ENCODE measurements at places on chromosomes 4 and X. TPM values are rescaled to one million over a fixed set of nuclear protein-coding genes. Genes with fewer than 3 reads are reported as not detected.

GRXCR1 gene
- not detected for total RNA-seq

DNA sequence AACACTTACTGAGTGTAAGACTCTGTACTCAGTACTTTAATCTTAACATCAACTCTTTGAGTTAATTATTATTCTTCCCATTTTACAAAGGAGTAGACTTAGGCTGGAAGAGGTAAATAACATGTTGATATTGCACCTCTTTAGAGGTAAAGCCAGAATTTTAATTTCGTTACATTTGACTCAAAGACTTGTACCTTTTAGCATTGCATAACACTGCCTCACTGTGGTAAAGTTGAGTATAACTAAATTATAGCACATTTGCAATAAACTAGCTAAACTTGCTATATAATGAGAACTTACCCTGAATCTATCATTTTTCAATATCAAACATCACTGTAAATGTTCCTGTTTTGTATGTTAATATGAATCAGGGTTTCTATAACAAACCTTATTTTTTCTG is 218.5 kb downstream of the PRR32 start:
- no peak for DNase-seq

RAB33B gene
- 7.3 TPM for total RNA-seq

DNA sequence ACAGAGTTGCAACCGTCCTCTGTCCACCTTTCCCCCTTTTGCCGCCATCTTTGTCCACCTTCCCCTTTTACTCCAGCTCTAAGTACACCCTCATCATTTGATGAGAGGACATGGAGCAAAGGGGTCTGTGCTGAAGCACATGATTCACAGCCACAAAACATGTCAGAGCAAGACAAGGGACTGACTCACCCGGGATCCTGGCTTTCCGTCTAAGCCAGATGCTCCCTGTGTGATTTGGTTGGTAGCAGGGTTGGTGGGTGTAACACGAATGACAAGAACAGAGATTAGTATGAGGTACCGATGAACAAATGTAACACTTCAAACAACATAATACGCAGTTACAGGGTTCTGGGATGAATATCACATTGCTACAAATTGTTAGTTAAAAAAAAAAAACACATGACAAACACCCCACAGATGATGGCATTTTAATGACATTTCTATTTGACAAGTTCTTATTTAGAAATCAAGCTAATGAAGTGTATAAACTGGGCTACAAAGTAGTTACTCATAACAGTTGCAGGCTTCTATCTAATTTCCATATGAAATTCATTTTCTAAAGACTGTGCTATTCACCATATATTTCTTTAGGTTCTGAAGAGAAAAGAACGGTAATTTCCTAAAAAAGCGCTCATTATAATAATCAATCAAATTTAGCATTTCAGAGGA is 71.4 kb upstream of the ETNPPL start:
- DNase-seq, result no peak

- no peak for DNase-seq
These were observed 73.2 kb downstream of the UBE2K start for GRCh38 chr4:39770969-39771724.

DNA sequence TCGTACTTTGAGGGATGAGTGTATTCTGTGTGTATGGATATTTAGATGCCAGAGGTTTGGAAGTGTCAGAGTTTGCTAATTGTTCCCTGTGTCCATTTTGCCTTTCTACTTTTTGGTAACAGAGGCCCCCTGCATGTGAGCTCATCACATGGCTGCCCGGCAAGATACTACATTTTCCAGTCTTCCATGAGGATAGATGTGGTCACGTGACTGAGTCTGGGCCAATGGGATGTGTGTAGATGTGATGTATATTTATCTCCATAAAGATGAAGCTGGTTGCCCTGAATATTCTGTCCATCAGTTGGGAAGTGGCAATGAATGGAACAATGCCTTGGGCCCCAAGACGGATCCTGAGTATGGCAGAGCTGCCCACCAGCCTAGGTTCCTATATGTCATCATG is 29.0 kb upstream of the SMS start:
- no peak for DNase-seq

- DNase-seq, result no peak
These were observed 111.8 kb upstream of the MAP3K15 start for GRCh38 chrX:19627081-19627480.

NXF2 gene
- total RNA-seq, result not detected

NWD2 gene
- total RNA-seq, result 0.04 TPM

CEP44 gene
- total RNA-seq, result 10.6 TPM

DNA sequence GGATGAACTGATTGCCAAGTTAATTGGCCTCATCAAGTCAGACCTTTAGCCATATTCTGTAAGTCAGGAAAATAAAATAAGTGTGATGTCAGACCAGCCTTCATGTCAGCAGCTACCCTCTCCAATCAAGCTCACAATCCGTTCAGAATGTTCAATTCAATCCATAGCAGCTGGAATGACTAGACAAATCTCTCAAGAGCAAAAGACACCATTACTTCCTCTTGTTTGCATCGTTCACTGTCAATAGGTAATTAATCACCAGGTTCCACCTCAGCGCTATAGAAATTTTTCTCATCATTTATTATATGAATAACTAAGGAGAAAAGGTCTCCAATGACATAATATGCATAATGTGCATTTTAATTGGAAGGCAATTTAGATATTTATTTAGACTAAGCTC is 321.0 kb upstream of the GRIA3 start:
- DNase-seq, result no peak

GRCh38 chr4:185219551-185220344 is 10.3 kb downstream of the SNX25 start:
- DNase-seq, result peak; percentile 58

NRK gene
- total RNA-seq, result 1.5 TPM

SPANXD gene
- not detected for total RNA-seq

KLKB1 gene
- 1.3 TPM for total RNA-seq

GRCh38 chr4:168221301-168221700 is 97.3 kb downstream of the DDX60 start:
- no peak for DNase-seq

DNA sequence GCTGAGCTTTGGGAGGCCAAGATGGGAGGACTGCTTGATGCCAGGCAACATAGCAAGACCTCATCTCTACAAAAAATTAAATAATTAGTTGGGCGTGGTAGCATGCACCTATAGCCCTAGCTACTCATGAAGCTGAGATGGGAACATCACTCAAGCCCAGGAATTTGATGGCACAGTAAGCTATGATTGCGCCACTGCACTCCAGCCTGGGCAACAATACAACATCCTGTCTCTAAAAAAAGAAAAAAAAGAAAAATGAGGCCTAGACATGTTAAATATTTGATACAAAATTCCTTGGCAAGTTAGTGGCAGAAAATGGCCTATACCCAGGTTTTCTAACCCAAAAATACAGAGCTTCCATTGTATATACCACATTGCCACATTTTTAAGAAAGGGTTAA is 88.1 kb upstream of the MAB21L2 start:
- no peak for DNase-seq

DSPP gene
- not detected for total RNA-seq

GDPD2 gene
- not detected for total RNA-seq

NUDT10 gene
- total RNA-seq, result 0.16 TPM

DNA sequence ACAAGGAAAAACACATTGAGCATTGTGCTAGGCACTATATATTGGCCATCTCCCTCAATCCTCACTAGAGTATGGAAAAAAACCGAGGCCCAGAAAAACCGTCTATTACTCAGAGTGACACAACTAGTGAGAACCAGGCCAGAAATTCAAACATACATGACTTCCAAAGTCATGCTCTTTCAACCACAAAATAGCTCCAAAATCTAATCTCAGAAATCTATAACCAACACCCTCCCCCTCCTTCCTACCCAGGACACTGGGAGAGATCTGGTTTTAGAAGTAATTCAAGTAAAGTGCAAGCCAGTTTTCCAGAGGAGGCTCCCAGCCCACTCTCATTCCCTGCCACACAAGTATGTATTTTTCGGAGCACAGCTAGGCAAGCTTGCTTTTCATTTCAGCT is 7.6 kb downstream of the HS3ST1 start:
- DNase-seq, result no peak

MAGEA6 gene
- total RNA-seq, result not detected

- no peak for DNase-seq
These were observed 105.8 kb upstream of the MAGEB18 start for GRCh38 chrX:26032111-26032912.

ADRA2C gene
- total RNA-seq, result 8.8 TPM

DNA sequence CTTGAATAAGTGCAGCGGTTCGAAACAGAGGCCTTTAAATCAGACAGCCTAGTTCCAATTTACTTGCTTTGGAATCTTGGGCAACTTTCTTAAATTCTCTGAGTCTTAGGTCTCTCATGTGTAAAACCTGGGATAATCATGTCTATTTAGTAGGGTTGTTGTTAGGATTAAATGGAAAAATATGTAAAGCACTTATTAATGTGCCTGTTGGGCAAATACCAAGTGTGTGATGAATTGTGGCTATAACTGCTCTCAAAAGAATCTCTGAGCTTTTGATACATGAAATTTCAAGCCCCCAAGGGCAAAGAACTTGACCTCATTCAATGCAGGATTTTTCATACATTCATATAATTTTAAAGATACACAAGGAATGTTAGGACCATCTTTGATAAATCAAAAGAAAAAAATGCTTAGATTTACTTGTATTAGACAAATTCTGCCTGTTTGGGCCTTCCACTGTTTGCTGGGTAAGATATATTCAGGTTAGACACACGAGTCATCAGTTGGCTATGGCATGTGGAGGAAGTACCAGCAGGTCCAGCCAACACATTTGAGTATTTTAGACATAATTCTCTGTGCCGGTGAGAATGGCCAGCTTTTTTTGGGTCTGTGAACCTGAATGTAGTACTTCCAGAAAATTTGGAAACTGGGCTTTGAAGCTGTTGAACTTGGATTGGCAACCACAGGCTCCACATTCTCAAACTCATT is 241.4 kb upstream of the CNKSR2 start:
- no peak for DNase-seq

DNA sequence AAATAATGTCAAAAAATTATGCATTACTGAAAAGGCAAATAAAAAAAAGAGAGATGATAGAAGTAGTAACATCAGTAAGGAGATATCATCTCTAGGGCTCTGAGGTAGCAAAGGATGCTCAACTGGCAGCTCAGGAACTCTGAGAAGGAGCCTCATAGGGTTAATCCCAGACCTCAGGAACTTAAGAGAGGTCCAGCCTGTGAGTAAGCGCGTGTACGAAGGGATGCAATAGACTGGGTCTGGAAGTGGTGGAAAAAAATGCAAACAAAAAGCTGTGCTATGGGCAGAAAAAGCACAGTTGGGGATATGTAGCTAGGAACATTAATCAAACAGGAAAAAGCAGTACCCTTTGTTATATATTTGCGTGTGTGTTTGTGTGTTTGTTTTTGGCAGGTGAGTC is 282.0 kb downstream of the GALNTL6 start:
- no peak for DNase-seq

IGFBP7 gene
- 800 TPM for total RNA-seq

DNA sequence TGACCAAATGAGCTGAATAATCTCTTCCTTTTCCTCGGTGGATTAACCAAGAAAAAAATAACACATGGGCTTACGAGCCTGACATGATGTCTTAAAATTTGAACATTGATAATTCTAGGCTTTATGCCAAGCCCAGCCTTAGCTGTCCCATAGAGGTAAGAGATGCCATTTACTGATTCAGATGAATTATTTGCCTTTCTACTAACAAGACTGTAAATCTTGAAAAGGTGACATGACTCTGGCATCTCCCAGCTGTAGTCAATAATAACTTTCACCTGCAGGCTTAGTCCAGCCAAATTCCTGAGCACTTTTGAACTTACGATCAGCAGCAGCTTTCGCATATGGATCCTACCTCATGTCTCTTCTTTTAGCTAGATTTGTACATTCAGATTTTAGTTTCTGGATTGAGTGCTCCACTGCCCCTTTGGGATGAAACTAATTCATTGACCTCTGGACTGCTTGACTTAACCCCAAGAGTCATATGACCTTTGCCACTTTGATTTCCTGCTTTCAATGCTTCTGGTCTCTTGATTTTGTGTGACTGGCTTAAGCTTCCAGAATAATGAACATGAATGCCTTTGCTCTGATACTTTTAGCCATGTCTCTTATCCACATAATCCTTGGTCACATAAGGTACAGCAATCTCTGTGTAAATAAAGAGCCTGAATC is 876.4 kb upstream of the SLIT2 start:
- no peak for DNase-seq

DNA sequence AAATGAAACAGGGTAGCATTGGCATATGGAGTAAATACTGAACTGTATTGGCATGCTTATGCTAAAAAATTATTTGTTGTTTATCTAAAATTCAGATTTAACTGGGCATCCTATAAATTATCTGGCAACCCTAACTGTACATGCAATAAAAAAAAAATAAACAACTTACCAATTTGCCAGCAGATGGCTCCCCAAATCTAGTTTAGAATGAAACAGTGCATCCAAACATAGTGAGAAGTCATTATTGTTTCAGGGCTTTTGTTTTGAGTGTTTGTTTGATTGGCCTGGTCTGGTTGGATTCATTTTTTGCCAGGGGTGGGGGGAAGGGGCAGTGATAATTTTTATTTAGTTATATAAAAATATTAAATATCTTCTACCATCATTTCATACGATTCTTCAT is 12.8 kb upstream of the NSUN7 start:
- DNase-seq, result no peak

RASL11B gene
- total RNA-seq, result 1.2 TPM

SOWAHD gene
- total RNA-seq, result not detected

ZDHHC15 gene
- 2.3 TPM for total RNA-seq

DCLK2 gene
- 33.4 TPM for total RNA-seq

EMCN gene
- total RNA-seq, result 41.3 TPM

DNA sequence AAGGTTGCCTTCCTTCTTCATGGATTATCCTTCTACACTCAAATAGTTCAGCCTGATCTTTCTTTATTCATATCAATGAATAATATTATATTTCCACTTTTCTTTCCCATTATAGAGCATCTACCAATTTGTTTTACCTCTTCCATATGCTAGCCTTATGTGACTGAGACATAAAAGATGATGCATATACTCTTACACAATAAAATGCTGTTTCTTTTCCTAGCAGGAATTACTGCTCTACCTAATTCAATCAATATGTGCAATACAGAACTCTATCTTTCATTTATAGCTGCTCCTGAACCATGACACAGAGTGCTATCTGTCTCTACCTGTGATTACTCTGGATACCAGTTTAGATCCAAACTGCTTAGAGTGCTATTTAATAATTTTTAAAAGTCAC is 2334.0 kb downstream of the PCDH7 start:
- no peak for DNase-seq

GRCh38 chrX:124433186-124433585 is 86.8 kb downstream of the SH2D1A start:
- no peak for DNase-seq

EDA2R gene
- 1.5 TPM for total RNA-seq

SRD5A3 gene
- total RNA-seq, result 6.9 TPM
